ENCODE measurements at places on chromosomes 6 and 20. TPM values are rescaled to one million over a fixed set of nuclear protein-coding genes. Genes with fewer than 3 reads are reported as not detected.
A peak's percentile ranks its signal among the peaks of the same experiment; 100 is the strongest.

- peak overlapping the region; percentile 62 for H3K27ac ChIP-seq
- no peaks in the 10 kb centered on the region for H3K36me3 ChIP-seq
- no peak overlapping the region for H3K4me3 ChIP-seq
These were observed 221.8 kb upstream of the SOX4 start for GRCh38 chr6:21371676-21372171.

FAM162B gene
- 0.79 TPM for total RNA-seq

DNA sequence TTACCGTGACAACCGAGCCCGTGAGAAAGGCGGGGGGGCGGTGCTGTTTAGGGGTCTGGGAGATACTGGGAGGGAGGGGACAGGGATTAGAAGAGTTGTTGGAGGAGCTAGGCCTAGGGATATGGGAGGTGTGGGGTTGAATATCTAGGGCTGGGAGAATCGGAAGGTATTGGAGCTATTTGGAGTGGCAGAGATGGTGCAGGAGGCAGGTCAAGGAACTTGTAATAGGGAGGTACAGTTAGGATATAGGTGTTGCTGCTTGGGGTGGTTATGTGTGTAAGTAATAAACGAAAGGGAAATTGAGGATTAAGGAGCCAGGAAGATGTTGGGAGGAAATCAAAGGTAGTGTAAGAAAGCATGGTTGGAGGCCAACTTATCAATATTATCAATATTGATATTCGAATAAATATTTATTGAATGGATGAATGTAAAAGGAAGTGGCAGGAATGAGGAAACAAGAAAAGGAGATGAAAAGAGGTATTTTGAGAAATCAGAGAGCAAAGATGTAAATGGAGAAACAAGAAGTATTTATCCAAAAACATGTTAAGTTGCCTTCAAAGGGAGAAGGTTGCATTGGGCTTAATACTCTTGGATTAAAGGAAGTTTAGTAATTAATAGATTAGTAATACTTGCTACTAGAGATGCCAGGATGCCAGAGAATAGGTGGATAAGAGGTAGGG, 602 bp downstream of the PPP1R11 start:
- H3K27ac ChIP-seq: peak overlapping the region; percentile 90
- no peaks in the 10 kb centered on the region for H3K4me1 ChIP-seq
- H3K36me3 ChIP-seq: peaks cover 15% of the 10 kb centered on the region
- H3K27me3 ChIP-seq: peaks cover 32% of the 10 kb centered on the region
- H3K4me3 ChIP-seq: peak overlapping the region; percentile 89

DNA sequence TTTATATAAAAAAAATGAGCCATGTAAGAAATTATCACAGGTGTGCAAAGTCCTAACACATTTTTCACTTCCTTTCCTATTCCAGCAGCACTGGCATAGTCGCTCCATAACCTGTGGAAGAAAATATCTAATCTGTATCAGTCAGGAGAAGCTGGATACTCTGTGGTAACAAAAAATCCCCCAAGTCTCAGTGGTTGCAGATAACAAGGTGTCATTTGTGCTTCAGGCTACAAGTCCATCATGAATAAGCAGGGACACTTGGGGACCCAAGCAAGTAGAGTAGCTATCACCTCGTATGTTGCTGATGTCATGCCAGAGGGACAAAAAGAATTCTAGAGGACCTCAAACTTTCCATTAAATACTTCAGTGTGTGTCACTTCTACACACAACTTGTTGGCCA, 30.3 kb upstream of the SERPINB1 start:
- peak; percentile 20 for DNase-seq
- no peak overlapping the region for H3K4me3 ChIP-seq

- no peaks in the 10 kb centered on the region for H3K27me3 ChIP-seq
- H3K36me3 ChIP-seq: peaks cover 51% of the 10 kb centered on the region
- peaks cover 18% of the 10 kb centered on the region for H3K4me1 ChIP-seq
- H3K4me3 ChIP-seq: no peak overlapping the region
- no peak overlapping the region for H3K27ac ChIP-seq
These were observed 94.5 kb downstream of the SSR1 start for GRCh38 chr6:7218406-7218988.

C6orf15 gene
- total RNA-seq: not detected

TBXT gene
- 2.3 TPM for total RNA-seq

GRCh38 chr20:37228082-37228481, 33.5 kb downstream of the GHRH start:
- no peak overlapping the region for H3K27ac ChIP-seq
- H3K27me3 ChIP-seq: no peaks in the 10 kb centered on the region
- peaks cover 99% of the 10 kb centered on the region for H3K36me3 ChIP-seq
- no peak overlapping the region for H3K4me3 ChIP-seq

FOXS1 gene
- not detected for total RNA-seq
